ENCODE measurements at places on chromosomes 1 and 21.

DNA sequence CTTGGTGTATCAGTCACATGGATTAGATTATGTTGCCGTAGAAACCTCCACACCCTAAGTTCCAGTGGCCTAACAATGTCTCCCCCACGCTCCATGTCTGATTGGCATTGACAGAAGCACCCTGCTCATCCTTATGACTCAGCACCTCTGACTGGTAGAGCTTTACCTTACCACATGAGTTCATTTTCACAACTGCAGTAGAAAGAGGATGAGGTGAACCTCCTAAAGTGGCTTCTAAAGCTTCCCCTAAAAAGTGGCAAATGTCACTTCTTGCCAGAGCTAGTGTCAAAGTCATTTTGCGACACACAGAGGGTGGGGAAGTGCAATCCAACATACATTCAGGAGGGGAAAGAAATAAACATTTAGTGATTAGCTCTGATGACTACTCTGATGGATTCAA, 30.6 kb upstream of the LYPD8 start:
- DNase-seq, result no peak

DNA sequence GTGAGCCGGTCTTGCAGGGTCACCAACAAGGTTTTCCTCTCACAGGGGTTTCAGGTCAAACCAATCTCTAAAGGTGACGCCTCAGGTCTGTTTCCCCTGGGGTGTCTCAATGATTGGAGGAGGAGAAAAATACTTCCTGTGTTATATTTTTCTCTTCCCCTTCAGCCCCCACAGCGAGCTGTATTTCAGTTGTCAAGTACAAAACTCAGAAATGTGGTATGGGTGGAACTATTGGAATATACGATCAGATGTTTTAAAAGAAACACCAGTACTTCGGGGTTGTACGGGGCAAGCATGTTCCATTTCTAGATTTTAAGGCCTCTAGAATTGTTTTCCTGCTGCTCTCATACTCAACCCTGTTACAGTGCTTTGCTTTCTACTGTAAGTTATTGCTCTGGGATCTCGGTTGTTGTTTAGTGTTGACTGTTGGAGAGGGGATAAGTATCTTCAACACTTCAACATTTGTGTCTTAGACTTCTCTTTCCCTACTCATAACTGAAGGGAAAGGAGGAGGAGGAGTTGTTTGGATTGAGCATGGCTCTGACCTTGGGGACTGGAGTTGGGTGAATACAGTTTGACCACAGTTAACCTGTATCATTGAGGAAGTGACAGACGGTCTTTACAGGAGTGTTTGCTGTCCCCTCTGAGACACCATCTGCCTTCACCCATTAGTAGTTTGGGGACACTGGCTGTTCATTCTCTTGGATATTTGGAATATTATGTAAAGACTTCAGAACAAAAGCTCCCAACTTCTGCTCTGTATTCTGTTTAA, 2.0 kb downstream of the MAPKAPK2 start:
- no peak for DNase-seq

- peak; percentile 16 for DNase-seq
Measured at GRCh38 chr1:229209816-229210215, 61.1 kb upstream of the RAB4A start.

GRCh38 chr1:162147760-162148159, 78.3 kb downstream of the NOS1AP start:
- no peak for DNase-seq

DNA sequence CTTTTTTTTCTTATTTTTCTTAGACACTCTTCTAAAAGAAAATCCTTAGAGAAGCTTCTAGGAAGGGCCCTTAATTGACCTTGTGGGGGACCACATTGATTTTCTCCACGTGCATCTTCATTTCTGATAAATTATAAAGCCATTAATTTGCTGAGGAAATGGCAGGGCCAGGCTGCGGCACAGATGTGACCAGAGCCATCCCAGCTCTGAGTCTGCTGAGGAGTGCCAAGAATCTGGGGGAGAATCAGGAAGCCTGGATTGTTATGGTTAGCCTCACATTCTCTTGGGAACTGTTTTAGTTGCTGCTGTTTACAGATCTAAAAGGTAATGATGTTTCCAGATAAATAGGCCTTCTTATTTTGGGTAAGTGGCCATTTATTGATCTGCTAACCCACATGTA, 16.2 kb downstream of the PROX1 start:
- no peak for DNase-seq

DNA sequence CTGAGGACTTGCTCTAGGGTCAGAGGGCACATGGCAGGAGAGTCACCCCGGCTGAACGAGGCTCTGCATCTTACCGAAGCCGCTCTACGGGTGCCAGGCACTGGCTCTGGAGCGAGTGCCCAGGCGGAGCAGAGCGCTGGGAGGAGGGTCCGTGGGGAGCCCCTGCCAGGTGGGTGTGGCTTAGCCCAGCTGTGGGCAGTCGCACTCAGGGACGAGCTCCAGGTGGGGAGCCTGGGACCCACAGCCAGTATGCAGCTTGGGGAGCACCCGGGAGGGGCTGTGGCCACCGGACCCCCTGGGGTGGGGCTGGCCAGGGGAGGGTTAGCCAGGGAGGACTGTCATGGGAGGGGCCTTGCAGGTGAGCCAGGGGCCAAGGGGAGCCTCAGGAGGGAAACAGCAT, 3.8 kb downstream of the AGRN start:
- no peak for DNase-seq

DNA sequence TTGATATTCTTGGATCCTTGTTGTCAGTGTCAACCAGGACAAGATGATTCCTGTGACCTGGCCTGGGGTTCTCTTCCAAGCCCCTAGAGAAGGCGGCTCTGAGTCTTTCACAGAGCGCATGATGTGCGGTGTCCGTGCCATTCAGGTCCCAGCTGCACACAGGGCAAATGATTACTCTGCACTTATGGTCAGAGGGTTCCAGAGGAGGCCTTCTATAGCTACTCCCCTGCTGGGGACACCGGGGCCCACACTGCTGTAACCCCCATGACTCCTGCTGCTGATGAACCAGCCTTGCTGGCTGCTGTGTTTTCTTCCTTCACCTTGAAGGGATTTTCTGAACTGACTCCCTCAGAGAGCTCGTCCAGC, 1.5 kb downstream of the PTGFRN start:
- DNase-seq, result no peak

GRCh38 chr1:59577774-59578173, 237.0 kb upstream of the HOOK1 start:
- no peak for DNase-seq

DNA sequence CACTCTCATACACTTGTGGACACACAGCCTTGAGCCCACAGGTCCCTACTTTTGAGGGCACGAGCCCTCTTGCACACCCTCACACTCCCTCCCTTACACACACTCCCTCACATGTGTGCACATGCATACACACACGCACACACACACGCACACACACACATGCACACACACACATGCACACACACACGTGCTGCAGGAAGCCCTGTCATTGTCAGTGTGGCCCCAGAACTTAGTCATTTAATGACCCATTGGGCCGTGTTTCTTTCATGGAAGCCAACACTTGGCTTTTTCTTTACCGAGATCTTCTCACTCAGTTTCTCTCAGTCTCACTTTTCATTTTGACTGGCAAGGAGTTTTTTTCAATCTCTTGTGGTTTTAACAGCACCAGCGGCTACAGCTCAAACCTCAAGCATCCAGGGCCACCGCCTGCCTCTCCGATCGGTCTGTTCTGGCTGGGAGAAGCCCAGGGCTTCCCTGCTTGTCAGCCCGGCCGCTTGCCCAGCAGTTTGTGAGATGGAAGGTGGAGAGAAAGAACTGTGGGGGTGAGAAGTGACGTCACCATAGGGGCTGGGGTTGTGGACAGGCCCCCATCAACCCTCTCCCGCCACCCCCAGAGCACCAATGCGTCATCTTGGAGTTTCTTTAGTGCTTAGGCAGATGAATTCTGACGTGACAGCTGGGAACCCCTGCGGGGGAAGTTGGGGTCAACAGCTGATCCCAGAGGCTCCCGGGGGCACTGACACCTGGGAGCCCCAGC, 15.8 kb upstream of the TNFRSF8 start:
- DNase-seq, result peak; percentile 31

- no peak for DNase-seq
Measured at GRCh38 chr1:28890435-28890834, 23.9 kb upstream of the EPB41 start.

- no peak for DNase-seq
Measured at GRCh38 chr1:95057351-95057750, 15.4 kb downstream of the ALG14 start.

- DNase-seq, result no peak
Measured at GRCh38 chr1:56983484-56983883, 17.7 kb upstream of the C8B start.

- DNase-seq, result peak; percentile 19
Measured at GRCh38 chr1:181057079-181057478, 23.3 kb downstream of the MR1 start.

DNA sequence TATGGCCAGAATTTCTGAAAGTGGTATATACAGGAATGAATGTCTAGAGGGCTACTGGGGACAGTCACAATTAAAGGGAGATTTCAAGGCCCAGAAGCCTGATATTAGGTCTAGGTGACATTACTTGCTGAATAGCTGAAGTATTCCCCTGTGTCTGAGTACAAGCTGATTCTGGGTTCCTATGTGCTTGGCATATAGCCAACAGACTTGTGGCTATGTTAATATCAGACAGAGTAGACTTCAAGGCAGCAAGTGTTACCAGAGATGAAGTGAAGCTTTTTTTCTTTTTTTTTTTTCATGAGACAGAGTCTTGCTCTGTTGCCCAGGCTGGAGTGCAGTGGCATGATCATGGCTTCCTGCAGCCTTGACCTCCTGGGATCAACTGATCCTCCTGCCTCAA, 8.3 kb downstream of the TTC4 start:
- no peak for DNase-seq

DNA sequence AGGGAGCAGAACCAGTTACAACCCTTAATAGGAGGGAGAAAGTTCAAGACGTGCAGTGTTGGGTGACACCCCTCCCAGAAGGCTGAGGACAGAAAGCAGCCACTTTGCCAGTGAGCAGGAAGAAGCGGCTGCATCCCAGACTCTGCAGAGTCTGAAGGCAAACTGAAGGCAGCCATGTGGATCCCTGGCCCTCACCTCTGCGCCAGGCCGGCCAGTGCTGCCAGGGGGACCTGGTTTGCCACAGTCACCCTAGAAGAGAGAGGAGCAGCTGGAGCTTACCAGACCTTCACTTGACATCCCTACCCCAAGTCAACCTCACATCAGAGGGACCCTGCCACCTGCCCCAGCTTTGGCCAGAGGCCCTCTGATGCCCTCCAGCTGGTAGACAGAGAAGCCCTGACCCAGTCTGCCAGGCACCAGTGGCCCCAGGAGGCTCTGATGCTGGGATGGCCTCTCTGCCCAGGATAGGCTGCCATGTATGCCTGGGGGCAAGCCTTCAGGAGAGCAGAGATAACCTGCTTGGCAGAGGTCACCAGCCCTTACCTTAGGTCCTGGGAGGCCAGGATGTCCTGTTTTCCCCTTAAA, 16.3 kb upstream of the PEF1 start:
- no peak for DNase-seq

- DNase-seq, result peak; percentile 22
Measured at GRCh38 chr1:235105051-235106043, 23.3 kb downstream of the TOMM20 start.

DNA sequence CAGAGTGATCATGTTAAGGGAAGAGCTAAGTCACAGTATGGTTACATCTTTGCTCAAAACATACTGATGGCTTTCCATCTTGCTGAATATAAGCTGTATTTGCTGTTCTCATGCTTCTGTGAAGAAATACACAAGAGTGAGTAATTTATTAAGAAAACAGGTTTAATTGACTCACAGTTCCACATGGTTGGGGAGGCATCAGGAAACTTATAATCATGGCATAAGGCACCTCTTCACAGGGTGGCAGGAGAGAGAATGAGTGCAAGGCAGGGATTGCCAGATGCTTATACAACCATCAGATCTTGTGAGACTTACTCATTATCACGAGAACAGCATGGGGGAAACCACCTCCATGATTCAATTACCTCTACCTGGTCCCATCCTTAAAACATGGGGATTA, 24.4 kb upstream of the RGS5 start:
- DNase-seq, result no peak

- DNase-seq, result peak; percentile 37
Measured at GRCh38 chr1:10196976-10197375, 13.4 kb upstream of the KIF1B start.

DNA sequence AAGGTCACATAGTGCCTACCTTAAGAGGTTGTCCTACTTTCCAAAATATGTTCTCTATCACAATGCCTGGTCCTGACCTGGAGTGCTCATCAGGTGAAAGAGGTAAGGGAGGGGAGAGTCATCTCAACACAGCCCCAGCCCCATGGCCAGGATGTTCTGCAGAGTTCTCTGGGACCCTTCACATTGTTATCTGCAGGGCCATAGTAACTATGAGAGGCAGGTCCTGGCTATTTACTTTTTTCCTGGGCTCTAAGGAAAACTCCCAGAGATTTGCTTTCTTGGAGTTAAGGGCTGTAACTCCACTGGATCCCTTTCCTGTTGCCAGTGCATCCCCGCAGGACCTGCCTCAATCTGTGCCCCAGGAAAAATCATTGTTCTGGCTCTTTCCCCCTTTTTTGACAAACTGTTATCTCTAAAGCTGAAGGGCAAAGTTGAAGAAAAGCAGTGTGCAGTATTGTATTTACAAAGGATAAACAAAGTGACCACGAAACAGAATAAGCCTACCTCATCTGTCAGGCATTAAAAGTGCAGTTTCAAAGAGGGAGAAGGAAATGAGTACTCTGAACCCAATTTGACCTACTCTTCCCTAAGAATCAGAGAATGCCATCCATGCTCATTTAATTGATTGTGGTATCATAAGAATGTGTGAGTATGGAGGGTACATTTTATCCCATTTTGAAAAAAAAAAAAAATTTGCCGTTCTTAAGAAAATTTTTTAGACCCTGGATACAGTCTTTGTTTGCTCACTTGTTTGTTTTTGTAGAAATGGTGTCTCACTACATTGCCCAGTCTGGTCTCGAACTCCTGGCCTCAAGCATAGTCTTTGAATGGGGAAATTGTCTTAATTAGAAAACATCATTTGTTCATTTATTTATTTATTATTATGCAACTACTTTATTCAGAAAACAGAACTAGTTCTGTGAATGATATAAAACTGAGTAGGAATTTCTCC, 149.6 kb downstream of the RHOU start:
- DNase-seq, result no peak

DNA sequence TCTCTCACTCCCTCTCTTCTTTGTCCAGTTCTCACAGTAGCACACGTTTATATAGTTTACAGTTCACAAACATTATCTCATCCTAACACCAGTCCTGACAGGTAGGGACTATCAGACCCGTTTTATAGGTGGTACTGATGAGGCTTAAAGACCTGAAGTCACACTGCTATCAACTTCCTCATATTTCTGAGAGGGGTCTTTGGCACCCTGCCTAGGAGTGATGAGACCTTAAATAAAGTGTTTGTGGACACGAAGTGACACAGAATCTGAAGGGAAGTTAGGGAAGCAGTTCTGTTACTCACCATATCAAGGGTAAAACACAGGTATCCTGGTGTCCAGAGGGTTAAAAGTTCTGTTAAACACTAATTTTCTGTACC, 590 bp upstream of the TACSTD2 start:
- DNase-seq, result no peak

- DNase-seq, result no peak
Measured at GRCh38 chr1:179883745-179884138, 1.7 kb downstream of the TOR1AIP1 start.

DNA sequence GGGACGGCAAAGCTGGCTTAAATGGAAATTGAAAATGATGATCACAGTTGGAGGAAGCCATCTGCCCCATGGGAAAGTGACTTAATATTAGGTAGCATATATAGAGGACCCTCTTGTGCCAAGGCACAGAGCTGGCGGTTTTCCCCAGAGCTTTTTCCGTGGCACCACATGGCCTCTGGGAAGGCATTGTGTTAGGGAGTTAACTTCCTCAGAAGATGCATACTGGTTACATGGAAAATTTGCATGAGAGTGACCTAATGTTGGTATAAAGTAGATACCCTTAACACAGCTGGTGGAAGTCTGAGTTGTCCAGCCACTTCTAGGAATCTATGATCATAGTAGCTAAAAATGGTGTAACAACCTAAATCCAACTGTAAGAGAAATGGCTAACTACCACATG, 27.3 kb downstream of the CAP1 start:
- no peak for DNase-seq

Measured in AG10803 (cell line).